ENCODE measurements at places on chromosomes 4 and X.

DNA sequence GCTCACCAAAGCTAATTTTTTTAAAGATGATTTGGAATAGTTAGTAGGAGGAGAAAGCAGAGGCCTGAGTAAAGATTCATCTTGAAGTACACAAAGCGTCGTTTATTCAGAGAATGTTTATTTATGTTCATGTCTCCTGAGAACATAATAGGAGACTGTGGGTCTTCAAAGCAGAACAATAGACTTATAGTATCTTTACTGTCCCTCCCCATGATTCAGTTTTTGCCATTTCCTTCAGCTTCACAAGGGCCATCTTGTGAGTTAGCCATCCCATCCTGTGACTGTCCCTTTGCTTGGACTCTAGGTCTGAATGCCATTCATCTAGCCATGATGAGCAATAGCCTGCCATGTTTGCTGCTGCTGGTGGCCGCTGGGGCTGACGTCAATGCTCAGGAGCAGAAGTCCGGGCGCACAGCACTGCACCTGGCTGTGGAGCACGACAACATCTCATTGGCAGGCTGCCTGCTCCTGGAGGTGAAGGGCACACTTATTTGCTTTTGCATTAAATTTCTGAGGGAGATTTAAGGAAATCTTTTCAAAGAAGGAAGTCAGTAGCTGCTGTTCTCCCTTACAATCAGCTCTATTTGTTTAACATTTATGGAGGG is 105.8 kb downstream of the NFKB1 start:
- DNase-seq: no peak

- peak; percentile 49 for DNase-seq
These were observed 47.8 kb upstream of the SETD7 start for GRCh38 chr4:139603576-139604410.

GRCh38 chr4:96519291-96519690 is 679.4 kb downstream of the PDHA2 start:
- DNase-seq: no peak

- no peak for DNase-seq
These were observed 414.4 kb downstream of the AFF2 start for GRCh38 chrX:148914783-148915182.

- DNase-seq: no peak
These were observed 188.1 kb downstream of the QDPR start for GRCh38 chr4:17323554-17324385.

DNA sequence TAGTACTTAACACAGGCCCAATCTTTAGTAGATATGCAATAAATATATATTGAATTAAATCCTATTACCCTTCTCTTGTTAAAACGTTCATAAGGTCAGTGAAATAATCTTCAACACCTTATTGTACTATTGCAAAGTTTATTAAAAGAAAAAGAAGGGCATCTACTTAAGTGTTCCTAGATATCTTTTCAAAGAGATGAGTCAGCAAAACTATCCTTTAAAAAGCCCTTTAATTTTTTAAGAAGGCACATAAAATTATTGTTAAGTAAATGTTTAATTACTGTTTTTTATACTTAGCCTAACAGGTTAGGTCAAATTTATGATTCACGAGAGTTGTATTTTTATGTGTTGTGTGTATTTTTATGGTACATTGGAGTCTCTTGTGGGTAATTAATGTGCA is 77.3 kb upstream of the PPP1R2C start:
- no peak for DNase-seq

- DNase-seq: no peak
These were observed 8.8 kb downstream of the TBL1X start for GRCh38 chrX:9473708-9474107.
